ENCODE measurements at places on chromosomes 4 and X.

DNA sequence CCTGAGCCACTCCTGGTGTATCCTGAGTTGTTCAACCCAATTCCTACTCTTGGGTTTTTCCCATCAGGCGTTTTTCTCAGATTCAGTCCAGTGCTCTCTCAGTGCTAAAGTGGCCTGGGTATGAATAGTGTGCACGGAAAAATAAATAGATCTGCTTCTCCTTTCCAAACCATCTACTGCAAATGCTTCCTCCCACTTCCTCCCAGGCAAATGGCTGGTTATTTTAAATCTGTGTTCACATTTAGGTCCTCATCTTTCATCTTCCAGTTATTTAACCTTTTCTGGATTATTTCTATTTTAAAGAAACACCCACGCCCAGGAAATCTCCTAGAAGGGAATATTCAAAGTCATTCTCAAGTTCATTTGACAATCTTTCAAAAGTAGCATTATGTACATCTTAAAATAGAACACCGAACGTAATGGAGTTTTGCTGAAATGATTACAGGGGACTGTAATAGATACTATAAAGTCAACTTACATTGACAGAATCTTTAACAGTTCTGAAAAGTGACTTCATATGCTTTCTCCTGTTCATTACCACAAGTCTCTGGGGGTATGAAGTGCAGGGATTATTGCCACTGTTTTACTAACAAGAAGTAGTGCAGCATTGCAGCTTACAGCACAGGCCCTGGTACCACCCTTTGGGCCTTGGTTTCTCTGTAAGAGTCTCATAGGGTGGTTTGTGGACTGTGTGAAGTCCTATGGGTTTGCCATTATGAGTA lies 66.3 kb downstream of the MED28 start:
- no peak for DNase-seq

- DNase-seq: no peak
Observed at GRCh38 chrX:15758140-15758539, 20.1 kb downstream of the CA5B start.

DNA sequence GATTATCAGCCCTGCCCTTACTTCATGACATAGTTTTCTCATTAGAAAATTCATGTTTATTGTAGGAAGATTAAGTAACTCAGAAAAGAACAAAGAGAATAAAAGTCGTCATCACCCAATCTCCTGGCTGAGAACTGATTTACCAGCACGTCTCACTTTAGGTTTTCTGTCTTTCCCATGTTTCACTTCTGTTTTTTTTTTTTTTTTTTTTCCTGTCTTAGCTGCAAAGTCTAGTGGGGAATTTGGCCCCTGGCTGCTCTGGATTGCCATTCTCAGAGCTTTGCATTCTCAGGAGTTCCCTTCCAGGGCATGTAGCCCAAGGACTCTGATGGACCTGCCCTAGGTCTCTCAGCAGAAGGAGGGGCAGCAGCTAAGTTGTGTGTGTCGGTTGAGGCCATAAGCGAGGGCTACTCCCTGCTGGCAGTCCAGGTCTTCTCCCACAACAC lies 57.8 kb downstream of the TMEM131L start:
- no peak for DNase-seq

- DNase-seq: no peak
Observed at GRCh38 chr4:85798012-85798770, 323.2 kb downstream of the ARHGAP24 start.

DNA sequence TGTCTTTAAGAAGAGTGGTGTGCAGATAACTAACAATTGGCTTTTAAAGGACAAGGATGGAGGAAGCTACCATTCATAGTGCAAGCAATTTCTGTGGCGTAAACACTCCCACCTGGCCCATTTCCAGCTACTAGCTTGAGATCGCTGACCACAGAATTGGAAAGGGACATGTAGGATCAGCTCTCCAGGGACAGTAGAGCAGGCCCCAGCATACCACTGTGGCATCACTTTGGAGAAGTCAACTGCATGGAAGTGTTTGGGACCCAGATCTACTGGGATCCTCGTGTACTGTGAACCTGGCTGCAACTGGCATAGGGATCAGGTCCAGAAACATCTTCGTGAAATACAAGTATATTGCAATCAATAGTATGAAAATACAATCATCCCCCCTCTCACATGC lies 515.0 kb downstream of the INPP4B start:
- DNase-seq: no peak

- DNase-seq: no peak
Observed at GRCh38 chr4:168797194-168797593, 212.9 kb downstream of the CBR4 start.

DNA sequence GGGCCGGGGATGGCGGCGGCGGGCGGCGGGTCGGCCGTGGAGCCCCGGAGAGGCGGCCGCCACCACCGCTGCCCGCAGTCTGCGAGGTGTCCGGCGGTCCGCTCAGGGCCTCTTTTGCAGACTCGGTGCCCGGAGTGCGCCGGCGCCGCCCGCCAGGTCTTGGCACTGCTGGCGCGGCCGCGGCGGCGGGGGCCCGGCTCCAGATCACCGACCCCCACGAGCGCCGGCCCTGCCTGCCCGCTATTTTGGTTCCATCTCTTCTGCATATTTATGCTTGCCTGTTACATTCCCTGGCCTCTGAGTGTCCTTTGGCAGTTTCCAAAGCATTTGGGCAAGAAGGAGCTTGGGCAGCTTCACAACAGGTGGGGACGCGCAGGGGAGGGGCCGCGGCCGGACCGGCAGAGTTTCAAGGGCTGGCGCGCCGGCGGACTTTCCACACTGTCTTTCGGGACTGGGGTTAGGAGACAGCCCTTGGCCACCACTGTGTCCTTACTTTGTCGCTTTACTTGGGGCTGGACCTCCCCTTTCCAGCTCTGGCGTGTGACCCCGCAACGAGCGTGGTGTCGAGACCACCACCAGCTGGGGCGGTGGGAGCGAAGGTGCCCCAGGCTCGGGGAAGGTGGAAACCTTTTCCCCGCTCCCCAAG lies 668 bp upstream of the TAPT1 start:
- no peak for DNase-seq

DNA sequence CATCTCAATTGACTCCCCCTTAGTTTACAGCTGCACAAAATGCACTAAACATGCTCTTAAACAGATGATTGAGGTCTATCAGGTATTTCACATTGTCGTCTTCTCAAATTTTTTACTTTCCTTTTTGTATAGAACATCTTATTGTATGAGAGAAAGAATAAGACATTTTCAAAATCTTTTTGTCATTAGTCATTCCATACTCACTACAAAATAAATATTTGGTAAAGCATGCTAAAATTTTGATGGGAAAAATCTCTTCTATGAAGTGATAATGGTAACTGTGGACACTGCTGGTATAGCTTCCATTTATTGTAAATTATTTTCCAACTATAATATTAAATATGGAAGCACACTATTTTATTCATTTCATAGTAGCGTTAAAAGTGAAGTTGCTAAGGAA lies 185.6 kb upstream of the FSTL5 start:
- no peak for DNase-seq

DNA sequence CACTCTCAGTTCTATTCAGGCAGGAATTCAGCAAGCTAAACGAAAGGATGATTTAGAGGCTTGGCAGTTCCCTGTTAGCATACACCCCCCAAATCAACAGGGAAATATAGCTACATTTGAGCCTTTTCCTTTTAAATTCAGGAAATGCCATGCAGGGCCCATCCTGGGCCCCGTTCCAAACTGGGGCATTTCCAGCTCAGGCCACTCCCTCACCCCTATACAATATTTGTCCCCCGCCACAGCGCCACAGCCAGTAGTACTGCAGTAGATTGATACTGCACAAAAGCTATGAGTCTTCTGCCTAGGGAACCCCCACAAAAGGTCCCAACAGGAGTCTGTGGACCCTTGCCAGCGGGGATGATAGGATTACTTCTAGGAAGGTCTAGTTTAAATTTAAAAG lies 102.0 kb upstream of the MAPK10 start:
- no peak for DNase-seq

- DNase-seq: no peak
Observed at GRCh38 chr4:186676531-186677161, 47.0 kb downstream of the FAT1 start.

DNA sequence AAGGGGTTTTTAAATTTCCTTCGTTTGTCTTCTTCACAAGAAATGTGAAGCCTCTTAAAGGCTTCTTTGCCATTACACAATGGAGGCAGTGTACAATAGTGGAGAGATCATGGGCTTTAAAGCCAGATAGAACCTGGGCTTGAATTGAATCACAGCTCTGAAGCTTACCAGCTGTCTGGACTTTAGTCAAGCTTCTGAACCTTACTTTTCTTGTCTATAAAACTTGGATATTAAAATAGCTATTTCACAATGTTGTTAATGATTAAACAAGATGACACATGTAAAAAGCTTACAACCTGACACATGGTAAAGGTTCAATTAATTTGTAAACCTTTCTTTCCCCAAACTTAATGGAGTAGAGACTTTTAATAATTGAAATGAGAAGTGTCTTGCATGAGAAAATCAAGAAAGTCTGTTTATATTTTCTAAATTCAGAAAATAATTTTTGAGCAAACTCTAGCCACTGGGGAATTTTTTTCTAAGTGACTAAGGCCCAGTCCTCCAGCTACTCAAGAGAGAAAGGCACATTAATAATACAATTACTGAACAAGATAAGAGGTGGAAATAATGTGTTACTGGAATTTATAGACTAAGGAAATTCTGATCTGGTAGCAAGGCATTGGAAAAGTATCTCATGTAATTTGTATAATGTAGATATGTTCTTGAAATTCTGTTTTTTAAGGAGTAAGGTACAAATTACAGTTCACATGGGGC lies 21.7 kb upstream of the TBC1D8B start:
- no peak for DNase-seq

DNA sequence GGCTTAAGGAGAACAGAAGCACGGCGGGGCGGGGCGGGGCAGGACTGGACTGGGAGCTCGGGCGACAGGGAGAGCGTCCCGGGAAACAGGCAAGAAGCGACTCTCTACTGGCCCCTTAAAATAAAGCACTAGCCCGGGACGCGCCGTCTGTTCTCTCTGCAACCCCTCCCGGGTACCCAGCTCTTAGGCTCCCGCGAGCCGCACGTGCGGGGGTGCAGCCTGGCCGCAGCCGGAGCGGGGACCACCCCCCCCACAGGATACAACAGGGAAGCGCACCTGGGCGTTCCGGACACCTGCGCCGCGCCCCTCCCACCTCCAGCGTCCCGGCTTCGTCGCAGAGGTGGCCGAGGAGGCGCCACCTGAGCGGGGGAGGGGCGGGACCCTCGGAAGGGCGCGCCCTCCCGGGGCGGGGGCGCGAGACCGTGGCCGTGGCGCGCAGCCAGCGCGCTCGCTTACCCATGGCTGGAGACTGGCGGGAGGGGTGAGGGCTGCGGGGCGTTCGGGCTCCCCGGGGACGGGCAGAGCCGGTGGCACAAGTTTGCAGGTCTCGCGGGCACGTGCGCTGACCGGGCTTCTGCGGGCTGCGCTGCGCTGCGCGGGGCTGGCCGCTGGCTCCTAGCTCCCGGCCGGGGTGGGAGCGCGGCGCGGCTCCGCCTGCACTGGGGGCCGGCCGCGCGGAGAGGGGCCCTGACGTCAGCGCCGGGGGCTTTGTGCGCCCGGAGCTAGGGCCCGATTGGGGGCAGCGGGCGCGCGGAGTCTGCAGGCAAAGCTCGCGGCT lies 91.5 kb downstream of the GEMIN8 start:
- no peak for DNase-seq

DNA sequence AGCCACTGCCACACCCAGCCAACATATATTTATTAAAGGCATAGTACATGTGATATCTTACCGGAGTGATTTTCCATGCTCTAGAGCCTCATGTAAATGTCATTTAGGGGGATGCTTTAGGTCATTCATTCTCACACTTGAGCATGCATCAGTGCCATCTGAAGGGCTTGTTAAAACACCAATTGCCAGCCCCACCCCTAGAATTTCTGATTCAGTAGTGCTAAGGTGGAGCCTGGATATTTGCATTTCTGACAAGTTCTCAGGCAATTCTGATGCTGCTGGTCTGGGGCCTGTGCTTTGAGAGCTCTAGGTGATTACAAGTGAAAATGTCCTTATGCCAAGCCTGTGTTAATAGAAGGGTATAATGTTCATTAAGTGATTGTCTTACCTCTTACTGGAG lies 107.7 kb downstream of the PHEX start:
- DNase-seq: no peak

- DNase-seq: no peak
Observed at GRCh38 chr4:20251796-20252655, at the start of gene SLIT2. TSS of gene SLIT2 (plus strand) at chr4:20251905. CDS start at chr4:20253816, 1,911 bp downstream.

DNA sequence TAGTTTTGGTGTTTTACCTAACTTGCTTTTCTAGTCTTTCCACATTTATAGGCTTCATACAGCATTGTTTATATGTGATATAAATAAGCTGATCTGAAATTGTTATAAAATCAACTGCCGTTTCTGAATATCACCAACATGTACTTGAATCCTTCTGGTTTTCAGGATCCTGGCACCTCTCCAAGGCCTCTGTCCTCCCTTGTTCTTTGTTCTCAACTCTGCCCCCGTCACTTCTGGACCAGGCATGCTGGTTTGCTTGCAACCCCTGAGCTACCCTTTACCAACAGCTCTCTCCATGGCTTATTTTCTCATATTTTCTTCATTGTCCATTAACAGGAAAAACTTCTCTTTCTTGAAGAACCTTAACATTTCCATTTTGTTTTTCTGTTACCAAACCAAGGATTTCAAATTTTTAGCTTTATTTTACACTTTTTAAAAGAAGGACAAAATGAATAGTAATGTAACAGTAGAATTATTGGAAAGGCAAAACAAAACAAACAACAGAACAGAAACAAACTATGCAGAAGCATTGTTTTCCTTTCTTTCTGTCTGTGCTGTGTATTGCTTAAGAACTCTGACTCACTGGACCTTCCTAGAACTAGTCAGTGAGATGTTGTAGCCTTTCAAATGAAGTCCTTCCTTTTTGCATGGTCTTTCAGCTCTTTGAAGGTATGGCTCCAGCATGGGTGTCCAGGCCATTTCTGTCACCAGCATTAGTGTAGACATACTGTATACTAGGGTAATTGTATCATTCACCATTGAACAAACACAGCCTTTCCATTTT lies 44.8 kb downstream of the BANK1 start:
- DNase-seq: no peak

- DNase-seq: no peak
Observed at GRCh38 chrX:21973321-21974010, 33.0 kb downstream of the SMS start.

GRCh38 chrX:72141372-72142004 lies 9.8 kb upstream of the RTL5 start:
- no peak for DNase-seq

- DNase-seq: no peak
Observed at GRCh38 chr4:179543771-179544170, 2101.5 kb upstream of the AGA start.
